ENCODE measurements at places on chromosomes 7 and 10.
A peak's percentile ranks its signal among the peaks of the same experiment; 100 is the strongest.

- DNase-seq, result no peak
Measured at GRCh38 chr10:113987805-113988204, 55.9 kb upstream of the ADRB1 start.

DNA sequence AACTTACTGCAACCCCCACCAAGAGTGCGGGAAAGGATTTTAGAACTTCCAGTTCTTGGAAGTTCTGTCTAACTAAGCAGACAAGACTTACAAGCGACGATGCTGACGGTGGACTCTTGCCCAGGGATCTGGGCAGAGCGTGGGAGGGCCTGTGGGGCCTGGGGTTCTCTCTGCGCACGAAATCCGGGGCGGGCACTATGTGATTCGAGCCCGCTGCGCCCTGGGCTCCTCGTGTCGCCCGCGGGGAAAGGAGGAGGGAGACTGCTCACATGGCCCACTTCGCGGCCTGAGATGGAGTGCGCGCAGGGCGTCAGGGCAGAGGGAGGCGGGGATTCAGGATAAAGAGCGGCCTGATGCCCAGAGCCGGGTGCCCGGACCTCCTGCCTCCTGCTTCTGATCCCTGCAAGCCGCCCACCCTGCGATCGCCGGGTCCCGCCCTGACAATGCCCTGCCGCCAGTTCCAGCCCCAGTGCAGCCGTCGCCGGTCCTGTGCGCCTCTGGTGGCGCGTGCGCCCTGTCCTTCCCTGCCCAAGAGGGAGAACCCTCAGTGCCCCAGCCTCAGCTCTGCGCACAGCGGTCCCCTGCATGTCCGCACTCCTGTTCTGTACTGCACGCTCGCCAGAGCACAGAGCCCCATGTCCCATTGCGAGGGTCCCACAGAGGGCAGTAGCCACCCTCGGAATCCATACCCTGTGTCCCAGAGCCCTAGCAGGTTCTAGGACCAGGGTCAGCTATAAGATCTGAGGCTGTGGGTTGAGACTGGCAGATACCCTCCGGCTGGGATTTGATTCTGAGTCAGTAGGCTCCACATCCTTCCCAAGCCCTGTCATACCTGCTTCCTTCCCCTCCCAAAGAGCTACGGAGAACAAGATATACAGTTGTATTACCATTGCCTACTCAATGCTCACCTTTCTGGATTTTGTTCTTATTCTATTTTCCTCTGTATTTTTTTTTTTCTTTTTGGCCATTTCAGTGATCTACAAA lies 99.4 kb upstream of the TMEM106B start:
- DNase-seq, result no peak

DNA sequence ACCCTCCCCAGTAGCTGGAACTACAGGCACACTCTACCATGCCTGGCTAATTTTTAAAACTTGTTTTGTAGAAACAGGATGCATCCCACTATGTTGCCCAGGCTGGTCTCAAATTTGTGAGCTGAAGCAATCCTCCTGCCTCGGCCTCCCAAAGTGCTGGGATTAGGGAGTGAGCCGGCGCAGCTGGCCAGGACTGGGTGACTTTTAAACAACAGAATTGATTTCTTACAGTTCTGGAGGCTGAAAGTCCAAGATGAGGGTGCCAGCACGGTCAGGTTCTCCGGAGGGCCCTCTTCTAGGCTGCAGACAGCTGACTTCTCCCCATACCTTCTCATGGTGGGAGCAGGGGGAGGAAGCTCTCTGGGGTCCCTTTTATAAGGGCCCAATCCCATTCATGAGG lies 75.2 kb upstream of the CHST15 start:
- DNase-seq, result no peak

DNA sequence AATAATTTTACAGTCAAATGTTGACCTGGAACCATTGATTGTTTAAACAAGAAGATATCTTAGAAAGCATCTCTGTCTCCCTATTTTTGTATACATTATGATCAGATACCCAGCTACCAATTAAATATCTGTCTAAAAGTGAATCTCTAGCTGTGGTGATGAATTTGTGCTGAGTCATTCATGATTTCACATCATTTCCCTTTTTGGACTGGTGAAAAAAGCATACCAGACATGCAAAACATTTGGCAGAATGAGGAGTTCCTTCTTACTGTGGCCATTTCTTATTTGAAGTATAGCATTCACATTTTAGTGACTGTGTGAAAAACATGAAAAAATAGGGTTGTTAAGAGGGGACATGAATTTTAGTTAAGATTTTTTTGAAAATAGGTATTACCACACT lies 98.0 kb upstream of the GATA3 start:
- DNase-seq, result no peak

GRCh38 chr7:27199849-27200760 lies at the start of gene HOXA13:
HOXA13 (minus strand) TSS chr7:27200091; CDS start chr7:27200077, 14 bp downstream.
- no peak for DNase-seq

DNA sequence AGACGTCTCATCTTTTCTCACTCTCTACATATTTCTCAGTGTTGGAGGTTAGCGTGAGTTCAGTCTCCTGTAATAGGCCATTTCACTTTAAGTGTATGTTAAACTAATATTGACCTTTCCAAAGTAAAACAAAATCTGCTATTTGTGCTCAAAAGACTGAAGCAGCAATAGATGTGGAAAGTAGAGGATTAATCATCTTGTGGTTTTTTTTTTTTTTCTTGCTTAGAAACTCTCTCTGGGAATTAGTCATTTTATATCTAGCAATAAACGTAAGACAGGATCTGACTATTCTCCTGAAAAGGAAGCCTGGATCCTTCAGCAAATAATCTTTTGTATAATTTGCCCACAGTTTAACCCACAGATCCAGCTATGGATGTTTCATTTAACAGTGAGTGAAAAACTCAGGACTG lies 81.7 kb downstream of the NRP1 start:
- DNase-seq, result no peak

GRCh38 chr10:117266400-117266799 lies 25.5 kb downstream of the SLC18A2 start:
- DNase-seq, result no peak

DNA sequence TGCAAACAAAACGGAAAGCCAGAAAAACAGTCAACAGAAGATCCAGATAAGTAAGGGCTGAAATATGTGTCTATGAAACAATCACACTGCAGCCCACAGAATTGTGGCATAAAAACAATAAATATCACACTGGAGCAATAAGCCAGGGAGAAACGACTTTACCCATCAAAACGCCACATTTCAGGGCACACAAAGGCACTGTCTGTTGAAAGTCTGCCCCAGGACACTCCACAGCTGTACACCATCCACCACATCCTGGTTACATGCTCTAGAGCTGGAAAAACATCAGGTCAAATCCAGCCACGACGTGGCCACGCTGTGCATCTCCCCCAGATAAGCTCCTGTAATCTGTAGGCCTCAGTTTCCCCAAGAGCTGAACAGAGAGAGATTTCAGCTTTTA lies 88.7 kb downstream of the COBL start:
- DNase-seq, result no peak

DNA sequence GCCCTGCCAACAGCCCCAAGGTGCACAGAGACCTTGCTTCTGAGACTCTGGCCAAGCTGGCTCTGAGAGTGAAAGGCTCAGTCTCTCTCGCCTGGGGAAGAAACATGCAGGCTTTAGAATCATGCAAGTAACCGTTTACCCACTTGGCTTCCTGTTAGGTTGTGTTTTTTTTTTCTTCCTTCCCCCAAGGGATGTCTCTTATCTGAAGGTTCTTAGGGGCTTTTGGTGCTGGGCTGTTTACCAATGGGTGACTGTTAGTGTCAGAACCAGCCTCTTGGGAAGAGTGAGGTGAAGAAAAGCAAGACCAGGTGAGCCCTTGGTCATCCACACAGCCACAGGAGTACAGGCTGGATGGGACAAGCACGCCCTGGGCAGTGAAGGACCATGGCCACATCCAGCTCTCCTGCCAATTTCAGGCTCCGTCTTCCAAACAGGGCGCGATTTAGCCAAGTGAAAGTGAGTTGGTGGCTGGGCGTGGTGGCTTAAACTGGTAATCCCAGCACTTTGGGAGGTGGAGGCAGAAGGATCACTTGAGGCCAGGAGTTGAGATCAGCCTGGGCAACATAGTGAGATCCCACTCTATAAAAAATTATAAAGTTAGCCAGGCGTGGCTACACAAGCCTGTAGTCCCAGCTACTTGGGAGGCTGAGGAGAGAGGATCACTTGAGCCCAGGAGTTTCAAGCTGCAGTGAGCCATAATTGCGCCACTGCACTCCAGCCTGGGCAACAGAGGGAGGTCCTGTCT lies 76.3 kb upstream of the CUX1 start:
- no peak for DNase-seq

- no peak for DNase-seq
Measured at GRCh38 chr7:44235582-44236332, 35.0 kb downstream of the YKT6 start.

DNA sequence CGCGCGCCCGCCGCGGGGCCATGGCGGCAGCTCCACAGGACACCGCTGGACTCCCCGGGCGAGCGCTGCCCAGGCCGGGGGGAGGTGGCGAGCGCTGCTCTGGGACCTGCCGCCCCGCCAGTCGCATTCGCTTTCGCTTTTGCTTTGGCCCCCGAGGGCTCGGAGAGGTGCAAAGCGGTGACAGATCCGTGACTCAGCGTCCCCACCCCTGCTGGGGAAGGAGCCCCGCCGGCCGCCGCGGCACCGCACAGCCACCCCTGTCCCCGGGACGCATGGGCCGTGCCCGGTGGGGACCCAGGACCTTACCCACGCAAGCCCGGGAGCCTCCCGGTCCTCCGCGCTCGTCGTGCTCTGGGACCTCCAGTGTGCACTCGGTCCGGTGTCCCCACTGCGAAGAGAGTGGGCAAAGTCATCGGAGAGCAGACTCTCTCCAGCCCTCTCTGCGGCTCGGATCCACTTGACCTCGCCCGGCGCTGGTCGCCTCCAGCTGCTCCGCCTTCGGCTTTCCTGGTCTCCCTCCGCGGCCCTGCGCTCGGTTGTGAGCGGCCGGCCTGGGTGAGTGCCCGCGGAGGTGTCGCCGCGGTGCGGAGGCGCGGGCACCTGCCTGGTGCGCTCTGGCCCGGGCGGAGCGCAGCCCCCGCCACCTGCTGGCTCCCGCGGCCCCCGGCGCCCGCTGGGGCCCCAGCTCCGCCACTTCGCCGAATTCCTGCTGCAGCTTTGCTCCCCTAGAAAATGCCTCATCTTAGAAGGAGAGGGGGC lies at the start of gene IL15RA:
TSS of gene IL15RA (minus strand) at position 73 of the 759 bp plus-strand sequence. CDS start at position 22, 51 bp downstream.
- DNase-seq, result peak; percentile 59
